AG09319 (cell line): ENCODE measurements at places on chromosomes 1 and 21.

DNA sequence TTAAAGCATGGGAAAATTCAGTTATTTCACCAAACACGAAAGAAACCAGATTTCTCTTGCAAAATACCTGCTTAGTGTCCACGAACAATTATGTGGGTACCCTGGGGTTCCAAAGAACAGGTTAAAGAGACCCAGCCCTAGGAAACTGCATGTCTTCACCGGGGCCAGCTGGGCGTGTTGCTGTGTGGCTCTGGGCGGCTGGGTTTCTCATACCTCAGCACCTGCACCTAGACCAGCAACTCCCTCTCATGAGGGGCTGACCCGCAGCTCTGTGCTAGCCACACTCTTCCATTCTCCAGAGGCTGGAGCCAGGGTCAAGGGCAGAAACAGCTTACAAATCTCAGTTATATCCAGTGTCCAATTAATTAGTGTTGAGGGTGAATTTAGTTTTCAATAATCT, 40.3 kb downstream of the ACP6 start:
- DNase-seq, result no peak

DNA sequence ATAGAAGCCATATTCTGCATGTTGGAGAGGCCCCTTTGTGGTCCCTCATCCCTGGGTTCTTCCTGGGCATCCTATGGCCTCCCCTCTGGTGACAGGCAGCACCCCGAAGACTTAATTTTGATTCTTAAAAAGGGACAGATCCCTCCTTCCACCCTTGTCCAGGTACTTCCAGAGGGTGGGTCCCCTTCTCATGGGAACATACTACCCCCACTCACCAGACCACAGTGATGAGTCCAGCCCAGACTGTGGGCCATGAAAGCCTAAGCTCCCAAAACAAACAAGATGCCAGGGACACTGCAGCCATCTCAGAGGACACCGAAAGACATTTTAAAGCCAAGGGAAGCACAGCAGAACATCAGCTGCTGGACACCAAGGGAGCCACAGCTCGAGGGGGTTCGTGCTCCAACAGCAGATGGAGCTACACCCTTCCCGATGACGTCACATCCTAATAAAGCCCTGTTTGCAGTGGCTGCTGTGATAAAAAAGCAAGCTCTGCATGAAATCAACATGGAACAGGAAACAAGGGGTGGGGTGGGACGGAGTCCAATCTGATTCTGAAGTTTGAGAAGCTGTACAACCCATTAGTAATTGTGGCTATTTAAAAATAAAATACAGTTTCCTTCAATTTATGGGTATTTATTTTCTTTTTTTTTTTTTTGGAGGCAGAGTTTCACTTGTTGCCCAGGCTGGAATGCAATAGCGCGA, 32.4 kb downstream of the GNB1 start:
- DNase-seq, result peak; percentile 80

DNA sequence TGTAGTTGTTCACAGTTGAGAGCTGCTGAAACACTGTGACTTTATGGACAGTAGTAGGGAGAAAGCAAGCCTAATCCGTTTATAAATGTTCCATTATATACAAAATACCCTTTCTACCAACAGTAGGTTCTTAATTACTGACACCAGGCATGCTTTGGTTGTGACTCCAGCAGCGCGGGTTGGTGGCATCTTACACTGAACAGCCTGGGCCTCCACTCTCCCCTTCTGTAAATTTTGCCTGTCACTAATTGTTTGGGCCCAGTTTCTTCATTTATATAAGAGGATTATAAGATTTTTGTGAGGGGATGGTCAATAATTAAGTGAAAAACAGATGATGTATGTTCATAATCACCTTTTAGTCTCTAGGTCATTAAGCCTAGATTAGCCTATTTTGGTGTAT, 58.2 kb downstream of the ITSN1 start:
- DNase-seq, result no peak

DNA sequence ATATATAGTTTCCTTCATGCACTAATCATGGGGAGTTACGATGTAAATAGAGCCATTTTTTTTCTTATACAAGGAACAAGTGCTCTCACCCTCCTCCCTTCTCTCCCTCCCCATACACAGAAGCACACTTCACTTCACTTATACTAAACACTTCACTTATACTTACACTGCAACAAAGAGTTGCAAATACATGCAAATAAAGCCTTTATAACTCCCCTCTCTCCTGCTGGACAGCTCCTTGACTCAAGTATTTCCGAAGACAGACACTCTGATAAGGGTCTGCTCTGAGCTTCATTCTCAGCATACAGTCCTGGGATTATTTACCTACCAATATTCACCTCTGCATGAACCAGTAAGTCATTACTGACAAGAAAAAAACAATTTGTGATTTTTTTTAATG, 35.6 kb upstream of the ERG start:
- DNase-seq, result no peak

DNA sequence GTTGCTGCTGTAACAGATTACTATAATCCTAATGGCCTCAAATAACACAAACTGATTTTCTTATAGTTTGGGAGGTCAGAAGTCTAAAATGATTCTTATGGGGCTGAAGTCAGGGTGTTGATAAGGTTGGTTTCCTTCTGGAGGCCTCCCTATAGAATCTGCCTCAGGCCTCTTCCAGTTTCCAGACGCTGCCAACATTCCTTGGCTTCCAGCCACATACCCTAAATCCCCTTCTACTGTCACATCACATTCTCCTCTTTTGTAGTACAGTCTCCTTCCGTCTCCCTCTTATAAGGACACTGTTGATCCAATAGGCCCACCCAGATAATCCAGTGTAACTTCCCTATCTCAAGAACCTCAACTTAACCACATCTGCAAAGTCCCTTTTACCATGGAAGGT, 145.3 kb upstream of the NCAM2 start:
- no peak for DNase-seq

DNA sequence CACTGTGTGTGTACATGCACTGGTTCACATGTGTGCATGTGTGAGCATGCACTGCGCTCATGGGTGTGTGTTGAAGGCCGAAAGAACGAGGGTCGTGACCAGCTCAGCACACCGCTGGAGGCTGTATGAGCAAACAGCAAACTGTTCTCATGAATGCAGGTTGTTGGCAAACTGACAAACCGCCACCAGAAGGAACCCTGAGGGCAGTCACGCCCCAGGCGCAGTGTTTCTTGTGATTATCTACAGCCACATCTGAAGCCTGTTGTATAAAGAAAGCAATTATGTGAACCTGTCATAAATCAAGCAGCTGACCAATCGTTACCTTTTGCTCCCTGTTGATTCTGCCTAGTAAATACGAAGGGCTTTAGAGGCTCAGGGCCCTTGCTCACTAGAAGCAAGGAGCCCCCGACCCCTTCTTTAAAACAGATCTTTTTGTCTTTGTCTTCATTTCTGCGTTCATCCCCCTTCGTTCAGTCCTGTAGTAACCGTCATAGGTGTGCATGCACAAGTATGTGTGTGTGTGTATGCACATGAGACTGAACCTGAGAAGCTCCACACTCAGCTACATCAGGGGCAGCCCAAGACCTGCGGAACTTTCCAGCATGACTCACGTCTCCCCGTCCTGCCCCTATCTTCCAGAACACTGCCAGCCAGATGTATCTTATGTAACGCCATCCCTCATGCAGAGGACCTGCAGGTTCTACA, 16.8 kb upstream of the RIPK4 start:
- DNase-seq, result no peak

GRCh38 chr1:80673935-80674597, 1126.7 kb upstream of the ADGRL2 start:
- DNase-seq, result no peak

DNA sequence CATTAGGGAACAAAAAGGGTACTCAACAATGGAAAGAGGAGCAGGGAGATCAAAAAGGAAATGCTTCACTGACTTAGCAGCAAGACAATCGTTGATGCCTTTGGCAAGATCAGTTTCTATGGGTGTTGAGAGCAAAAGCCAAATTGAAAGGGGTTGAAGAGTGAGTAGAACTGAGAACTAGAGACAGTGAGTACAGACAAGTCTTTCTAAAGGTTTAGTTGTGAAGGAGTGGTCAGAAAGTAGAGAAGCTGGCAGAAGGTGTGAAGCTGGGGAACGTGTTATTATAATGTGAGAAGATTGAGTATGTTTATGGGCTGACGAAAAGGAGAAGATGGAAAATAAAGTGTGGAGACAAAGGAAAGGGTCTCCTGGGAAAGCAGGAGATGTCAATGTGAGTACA, 221.2 kb upstream of the USP25 start:
- no peak for DNase-seq

GRCh38 chr1:180151508-180151907, 3.2 kb upstream of the QSOX1 start:
- no peak for DNase-seq

DNA sequence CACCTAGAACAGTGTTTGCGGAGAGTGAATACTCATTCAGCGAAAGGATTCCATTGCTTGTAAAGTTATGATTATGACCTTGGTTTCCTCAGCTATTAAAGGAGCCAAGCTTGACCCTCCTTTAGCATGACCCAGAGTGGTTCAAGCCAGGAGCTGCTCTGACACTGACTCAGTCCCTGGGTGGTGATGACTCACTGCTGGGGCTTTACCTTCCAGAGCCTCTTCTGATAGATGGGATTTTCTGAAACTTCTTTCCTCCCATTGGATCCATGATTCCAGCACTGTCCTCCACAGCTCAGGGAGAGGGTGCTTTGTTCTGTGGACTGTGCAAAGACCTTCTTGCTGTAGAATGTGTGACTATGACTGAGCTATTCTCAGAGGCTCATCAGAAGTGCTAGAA, 77.4 kb downstream of the S1PR1 start:
- DNase-seq, result no peak

GRCh38 chr21:36425286-36425685, 40.1 kb downstream of the CHAF1B start:
- no peak for DNase-seq

DNA sequence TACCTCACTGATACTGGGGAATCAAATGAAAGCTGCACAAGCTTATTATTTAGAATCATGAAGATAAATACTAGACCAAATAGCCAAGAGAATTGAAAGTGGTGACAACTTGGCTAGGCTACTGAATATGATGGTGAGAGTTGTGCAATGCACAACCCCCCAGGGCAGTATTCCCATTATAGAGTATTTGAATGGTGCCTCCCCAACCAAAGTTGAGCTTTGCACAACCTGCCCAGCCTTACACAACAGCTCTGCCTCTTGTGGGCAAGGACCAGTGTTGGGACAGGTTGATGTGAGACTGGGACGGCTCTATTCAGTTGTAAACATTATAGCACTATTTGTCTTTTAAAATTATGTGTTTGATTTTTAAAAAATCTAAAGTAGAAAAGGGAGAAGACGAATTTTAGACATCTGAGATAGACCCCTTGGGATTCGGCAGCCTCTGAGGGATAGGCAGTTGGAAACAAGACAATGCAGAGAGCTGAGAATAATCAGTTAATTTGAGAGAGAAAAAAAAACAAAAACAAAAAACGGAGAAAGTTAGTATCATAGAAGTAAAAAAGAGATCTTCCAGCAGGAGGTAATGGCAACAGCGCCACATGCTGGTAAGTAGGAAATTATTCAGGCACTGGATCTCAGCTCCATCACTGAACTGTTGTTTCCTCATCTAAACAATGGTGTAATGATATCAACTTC, 91.0 kb upstream of the KCNA3 start:
- peak; percentile 14 for DNase-seq

- DNase-seq, result no peak
Measured at GRCh38 chr1:80917225-80917624, 883.5 kb upstream of the ADGRL2 start.

- no peak for DNase-seq
Measured at GRCh38 chr1:187892683-187893039, 1063.9 kb downstream of the PLA2G4A start.

GRCh38 chr1:175191659-175192058, 917 bp downstream of the KIAA0040 start:
- DNase-seq, result no peak

DNA sequence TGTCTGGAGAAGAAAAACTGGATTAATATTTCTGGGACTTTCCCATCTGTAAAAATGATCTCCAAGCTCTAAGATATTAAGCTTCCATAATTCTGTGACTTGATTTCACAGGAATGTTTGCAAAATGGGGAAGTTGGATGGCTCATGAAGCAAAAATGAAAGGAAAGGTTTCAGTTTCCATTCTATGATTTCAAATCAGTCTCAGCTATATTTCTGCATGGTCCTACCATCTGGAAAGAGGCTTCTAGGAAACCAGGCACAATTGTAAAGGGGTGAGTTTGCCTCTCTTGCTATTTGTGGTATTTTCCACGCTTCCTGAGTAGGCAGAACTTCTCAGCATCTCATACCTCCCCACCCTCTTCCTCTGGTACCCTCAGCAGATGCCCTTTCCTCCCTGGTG, 22.4 kb upstream of the ACTN2 start:
- DNase-seq, result no peak

- DNase-seq, result no peak
Measured at GRCh38 chr21:16976193-16976592, 536.6 kb upstream of the CXADR start.

DNA sequence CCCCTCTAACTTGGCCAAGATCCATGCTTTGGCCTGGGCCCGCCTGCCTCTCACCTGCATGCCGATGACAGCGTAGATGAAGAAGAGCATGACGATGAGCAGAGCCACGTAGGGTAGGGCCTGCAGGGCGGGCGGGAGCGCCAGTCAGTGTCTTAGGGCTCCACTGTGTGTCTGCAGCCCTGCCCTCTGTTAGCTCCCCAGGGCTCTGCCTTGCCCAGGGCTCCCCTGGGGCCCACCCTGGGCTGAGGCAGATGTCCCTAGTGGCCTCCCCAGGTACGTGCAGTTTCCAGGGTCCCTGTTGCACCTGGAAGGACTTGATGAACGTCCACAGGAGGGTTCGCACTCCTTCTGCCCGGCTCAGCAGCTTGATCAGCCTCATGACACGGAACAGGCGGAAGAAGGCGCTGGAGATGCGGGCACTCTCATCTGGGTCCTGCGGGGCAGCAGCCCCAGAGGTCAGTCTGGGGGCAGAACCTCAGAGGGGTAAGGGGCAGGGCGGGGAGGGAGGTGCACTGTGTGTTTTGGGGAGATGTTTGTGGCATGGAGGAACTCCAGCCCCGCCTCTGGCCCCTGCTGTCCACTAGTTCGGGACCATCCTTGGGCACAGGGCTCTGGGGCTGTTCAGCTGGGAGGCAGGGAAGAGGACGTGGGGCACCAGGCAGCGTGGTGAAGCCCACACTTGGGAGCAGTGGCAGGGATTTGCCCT, 29.8 kb upstream of the KIF21B start:
- no peak for DNase-seq

DNA sequence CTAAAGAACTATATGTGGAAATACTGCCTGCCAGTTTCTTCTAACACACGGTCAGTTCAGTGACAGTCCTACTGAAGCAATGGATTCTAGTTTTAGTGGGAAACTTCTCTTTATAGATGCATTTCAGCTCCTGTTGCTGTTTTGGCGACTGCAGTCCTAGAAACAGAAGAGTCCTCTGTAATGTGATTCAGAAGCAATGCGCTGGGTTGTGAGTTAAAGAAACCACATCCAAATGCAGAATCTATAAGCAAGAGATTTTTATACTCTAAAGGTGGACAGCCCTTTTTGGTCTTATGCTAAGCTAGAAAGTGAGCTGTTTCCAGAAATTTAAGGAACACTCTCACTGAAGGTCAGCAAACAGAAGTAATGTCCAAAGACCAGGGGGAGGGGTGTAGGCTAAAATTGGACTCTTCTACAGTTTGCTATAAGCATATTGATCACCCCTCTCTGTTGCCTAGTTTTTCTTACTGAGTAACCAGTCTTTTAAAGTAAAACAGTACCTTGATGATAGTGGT, 30.8 kb downstream of the DUSP10 start:
- no peak for DNase-seq
